NCI-H2227 treated with DMSO at 0.1 percent for 48 hours (cell line): ENCODE measurements at places on chromosomes 5 and 9.

DNA sequence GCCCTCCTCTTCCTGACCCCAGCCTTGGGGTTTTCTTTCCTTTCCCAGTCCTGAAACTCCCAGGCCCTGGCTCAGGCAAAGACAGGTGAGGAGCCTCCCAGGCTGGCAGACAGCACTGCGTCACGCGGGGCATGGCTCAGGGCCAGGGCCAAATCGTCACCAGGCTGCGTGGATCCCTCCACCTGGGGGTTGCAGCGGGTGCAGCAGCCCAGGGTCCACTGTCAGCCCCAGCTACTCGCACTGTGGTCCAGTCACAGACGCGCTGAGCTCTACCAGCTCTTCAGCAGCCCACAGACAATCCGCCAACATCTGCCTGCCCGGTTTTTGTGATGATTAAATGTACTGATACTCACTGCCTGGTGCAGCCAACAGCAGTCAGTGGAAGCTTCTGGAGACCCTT lies 12.1 kb downstream of the FAM78A start:
- DNase-seq: no peak

GRCh38 chr5:68484307-68485068 lies 268.9 kb downstream of the PIK3R1 start:
- no peak for DNase-seq

DNA sequence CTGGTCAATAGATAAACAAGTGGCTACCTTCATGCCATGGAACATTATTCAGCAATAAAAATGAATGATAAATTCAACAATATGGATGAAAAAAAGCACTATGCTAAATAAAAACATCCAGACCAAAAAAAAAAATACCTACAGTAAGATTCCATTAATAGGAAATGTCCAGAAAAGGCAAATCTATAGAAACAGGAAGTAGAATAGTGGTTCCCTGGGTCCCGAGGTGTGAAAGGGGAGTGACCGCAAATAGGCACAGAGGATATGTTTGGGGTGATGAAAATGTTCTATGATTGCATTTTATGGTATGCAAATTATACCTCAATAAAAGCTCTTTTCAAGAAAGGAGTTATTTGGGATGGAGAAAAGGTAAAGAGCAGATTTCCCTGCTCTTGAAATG lies 3.6 kb upstream of the GPR151 start:
- no peak for DNase-seq

GRCh38 chr9:94140418-94140780 lies 56.1 kb downstream of the PTPDC1 start:
- DNase-seq: no peak

- no peak for DNase-seq
Observed at GRCh38 chr9:22170990-22171670, 162.0 kb upstream of the CDKN2B start.

GRCh38 chr5:176188506-176189193 lies 49.6 kb upstream of the SIMC1 start:
- DNase-seq: no peak
